ENCODE measurements at places on chromosomes 5 and 9.

- no peak for DNase-seq
These were observed 196.8 kb downstream of the PRDM9 start for GRCh38 chr5:23703940-23704855.

GRCh38 chr9:137176302-137177182, 4.7 kb upstream of the TMEM210 start:
- peak; percentile 47 for DNase-seq

- no peak for DNase-seq
These were observed 101.0 kb downstream of the TLE1 start for GRCh38 chr9:81588148-81588871.

GRCh38 chr5:150023136-150023535, 22.6 kb downstream of the HMGXB3 start:
- no peak for DNase-seq

DNA sequence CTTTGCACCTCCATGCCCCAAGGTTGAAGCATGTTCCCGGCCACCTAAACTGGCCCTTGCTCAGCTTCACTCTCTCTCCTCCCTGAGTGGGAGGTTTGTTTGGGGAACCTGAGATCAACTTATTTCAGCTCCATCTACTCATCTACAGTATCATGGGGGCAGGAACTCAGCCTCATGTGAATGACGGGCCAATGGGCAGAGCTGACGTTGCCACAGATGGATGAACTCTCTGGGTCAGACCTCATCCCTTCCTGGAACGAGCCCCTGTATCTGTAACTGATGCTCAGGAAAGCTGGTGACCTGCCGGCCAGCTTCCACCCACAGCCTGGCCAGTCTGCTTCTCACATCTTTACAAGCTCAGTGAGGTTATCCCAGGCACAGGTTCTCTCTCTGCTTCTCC, 369.6 kb downstream of the IRX2 start:
- DNase-seq, result no peak

GRCh38 chr5:90434116-90434714, 24.7 kb upstream of the CETN3 start:
- peak; percentile 56 for DNase-seq

- no peak for DNase-seq
These were observed 135.5 kb downstream of the GLIS3 start for GRCh38 chr9:4164356-4164755.

- no peak for DNase-seq
These were observed 54.1 kb downstream of the GNG10 start for GRCh38 chr9:111715471-111715870.

DNA sequence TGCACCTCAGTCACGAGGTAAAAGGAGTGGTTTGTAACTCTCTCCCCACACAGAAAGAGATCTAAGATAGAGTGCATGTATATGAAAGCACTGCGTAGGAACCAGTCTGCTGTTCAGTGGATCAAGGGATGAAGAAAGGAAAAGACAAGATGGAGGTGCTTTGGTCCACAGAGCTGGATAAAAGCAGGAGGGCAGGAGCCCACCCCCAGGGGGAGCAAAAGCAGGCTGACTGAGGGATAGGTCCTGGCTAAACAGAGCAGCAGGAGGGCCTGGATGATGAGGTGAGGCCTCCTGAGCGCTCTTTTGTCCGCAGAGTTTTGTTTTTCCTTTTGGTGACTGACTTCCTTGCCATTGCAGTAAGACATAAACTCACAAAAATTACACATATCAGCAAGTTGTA, 293.5 kb upstream of the C9orf72 start:
- no peak for DNase-seq

- peak; percentile 14 for DNase-seq
These were observed 37.0 kb upstream of the PIK3R1 start for GRCh38 chr5:68178579-68178978.

GRCh38 chr5:126745259-126745992, 31.5 kb upstream of the LMNB1 start:
- no peak for DNase-seq

- DNase-seq, result no peak
These were observed 19.9 kb upstream of the SLC12A7 start for GRCh38 chr5:1131726-1132125.

DNA sequence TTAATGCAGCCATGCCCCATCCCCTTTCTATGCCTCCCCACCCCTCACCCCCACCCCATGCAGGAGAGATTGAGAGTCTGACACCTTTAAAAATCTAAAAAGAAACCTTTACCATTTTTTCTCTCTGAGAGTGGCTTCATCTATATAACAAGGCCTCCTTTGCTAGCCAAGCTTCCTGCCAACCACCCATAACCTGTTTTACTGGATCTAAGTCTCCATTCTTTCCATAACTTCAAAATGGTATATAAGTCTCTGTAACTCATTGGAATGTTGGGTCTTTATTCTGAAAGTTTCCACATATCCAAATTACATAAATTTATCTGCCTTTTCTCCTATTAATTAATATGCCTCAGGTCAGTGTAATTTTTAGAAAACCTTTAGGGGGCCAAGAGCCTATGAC, 1174.0 kb downstream of the MAT2B start:
- DNase-seq, result no peak

- no peak for DNase-seq
These were observed 135.8 kb downstream of the PCSK1 start for GRCh38 chr5:96297290-96297689.

- no peak for DNase-seq
These were observed 51.9 kb upstream of the JAK2 start for GRCh38 chr9:4933177-4933576.

GRCh38 chr9:110266795-110267194, 10.5 kb upstream of the TXN start:
- DNase-seq, result no peak

DNA sequence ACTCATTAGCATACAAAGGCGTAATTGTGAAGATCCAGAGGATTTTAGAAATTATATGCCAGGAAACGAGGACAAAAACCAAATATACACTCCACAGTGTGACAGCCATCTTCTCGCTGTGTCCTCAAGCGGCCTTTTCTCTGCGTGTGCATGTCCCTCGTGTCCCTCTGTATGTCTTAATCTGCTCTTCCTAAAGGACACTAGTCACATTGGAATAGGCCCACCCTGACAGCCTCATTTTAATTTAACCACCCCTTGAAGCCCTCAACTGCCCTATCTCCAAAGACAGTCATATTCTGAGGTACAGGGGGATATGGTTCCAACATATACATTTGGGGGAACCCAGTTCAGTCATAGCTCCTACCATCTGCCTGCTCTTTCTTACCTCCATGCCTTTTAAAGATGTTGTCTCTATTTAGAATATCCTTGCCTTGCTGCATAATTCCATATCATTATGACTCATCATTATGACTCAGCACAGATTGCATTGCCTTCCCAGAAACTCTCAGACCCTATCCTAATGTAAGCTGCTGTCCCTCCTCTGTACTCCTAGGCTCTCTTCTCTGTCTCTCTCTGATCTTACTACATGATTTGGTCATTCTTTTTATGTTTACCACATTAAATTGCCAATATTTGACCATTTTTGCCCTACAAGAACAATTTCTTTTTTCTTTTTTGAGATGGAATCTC, 210.9 kb downstream of the AOPEP start:
- no peak for DNase-seq

GRCh38 chr5:54001976-54002775, 308.2 kb downstream of the ARL15 start:
- no peak for DNase-seq

- DNase-seq, result no peak
These were observed 14.8 kb downstream of the HBEGF start for GRCh38 chr5:140331638-140332037.

GRCh38 chr5:150411245-150411979, 1.3 kb downstream of the CD74 start:
- DNase-seq, result peak; percentile 76

DNA sequence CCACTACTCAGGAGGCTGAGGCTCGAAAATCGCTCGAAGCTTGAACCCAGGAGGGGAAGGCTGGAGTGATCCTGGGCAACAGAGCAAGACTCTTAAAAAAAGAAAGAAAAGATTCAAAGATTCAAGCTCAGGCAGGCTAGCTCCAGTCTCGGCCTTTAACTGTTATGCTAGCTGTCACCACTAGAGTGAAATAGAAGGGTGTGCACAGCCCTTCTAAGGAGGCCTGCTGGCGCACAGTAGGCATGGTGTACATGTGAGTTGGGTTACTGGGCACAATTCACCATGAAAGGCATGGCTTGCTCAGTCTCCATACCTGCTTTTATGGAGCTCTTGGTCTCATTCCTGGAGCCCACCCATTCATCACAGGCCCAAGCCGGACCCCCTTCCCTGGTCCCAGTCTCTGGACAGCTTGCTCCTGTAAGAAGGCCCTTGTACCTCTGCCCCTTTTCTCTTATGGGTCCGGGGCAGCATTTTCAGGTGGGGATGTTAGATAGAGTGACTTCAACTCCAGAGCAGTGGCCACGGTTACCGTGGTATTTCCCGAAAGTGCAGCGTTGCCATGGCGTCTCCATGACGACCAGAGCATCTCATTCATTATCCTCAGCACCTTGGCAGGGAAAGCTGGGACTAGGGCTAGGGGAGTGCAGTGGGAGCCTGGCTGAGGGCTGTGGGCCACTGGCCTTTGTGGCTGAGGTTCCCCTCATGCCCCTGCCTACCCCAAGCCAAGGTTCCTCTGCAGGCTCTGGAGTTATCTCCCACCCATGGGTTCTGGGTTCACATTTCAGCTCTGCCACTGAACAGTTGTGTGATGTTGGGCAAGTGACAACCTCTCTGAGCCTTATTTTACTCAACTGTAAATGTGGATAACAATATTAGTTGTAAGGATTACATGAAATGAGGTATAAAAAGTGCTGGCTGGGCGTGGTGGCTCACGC, 5.7 kb downstream of the NDST1 start:
- peak; percentile 14 for DNase-seq

DNA sequence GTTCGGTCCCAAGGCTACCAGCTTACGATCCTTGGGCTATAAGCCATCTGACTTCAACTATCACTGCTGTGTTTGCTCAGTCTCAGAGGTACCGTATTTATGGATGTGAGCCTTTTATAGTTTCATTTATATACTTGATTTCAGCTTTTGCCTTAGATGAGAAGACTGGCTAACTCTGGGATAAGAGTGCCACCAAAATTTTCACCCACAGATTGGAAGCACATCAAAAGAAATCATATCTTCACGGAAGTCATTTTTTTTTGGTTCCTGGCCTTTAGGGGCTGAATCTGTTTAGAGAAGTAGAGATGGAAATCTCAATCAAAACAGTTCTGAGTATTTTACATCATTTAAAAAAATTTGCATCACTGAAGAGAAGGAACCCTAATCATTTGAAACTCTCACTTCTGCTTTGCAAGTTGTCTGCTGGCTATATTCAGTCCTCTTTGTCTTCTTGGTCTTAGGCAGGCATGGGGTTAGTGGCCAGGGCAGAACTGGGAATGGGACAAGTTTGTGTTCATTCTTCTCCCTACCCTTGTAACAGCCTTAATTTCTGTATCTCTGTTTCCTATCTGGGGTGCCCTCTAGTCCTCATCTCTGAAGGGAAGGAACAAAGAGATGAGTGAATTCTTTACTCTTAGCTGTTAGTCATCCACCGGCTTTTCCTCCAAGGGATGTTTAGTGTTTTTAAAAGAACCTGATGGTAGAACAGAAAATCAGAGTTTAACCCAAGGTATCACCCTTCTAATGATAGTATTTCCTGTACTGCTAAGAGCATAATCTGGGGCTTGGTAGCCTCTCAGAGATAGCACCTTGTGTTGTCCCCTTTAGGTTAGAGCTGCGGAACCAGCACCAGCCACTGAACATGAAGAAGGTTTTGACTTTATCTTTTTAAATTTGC, 14.1 kb upstream of the TNFAIP8 start:
- DNase-seq, result no peak

GRCh38 chr5:143398451-143399237, 4.8 kb downstream of the NR3C1 start:
- no peak for DNase-seq

- DNase-seq, result no peak
These were observed 8.5 kb upstream of the GLT6D1 start for GRCh38 chr9:135647884-135648283.

DNA sequence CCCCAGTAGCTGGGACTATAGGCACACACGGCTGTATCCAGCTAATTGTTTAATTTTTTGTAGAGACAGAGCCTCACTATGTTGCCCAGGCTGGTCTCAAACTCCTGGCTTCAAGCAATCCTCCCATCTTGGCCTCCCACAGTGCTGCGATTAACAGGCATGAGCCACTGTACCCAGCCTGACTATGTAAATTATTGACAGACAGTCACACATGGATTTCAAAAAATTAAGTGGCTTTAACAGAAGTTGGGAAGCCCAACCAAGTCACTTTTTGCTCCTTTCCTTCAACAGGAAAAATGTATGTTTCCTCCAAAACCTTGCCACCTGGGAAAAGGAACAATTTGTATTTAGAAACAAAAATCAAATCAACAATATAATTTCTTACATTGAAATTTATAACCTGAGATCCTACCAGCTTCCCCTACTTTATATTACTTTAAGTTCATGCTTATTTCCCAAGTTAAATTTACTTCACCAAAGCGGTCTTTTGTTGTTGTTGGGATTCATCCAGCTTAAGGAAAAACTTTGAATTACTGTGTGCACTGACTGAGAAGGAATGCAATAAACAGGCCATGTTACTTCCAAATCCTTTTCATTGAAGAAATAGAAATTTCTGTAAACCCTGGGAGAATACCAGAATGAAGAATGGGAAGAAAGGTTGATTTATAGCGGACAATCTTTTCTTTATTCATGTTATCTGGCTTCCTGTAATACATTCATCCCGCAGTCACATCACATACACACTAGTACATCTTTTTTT, 8.6 kb downstream of the PCA3 start:
- DNase-seq, result no peak

DNA sequence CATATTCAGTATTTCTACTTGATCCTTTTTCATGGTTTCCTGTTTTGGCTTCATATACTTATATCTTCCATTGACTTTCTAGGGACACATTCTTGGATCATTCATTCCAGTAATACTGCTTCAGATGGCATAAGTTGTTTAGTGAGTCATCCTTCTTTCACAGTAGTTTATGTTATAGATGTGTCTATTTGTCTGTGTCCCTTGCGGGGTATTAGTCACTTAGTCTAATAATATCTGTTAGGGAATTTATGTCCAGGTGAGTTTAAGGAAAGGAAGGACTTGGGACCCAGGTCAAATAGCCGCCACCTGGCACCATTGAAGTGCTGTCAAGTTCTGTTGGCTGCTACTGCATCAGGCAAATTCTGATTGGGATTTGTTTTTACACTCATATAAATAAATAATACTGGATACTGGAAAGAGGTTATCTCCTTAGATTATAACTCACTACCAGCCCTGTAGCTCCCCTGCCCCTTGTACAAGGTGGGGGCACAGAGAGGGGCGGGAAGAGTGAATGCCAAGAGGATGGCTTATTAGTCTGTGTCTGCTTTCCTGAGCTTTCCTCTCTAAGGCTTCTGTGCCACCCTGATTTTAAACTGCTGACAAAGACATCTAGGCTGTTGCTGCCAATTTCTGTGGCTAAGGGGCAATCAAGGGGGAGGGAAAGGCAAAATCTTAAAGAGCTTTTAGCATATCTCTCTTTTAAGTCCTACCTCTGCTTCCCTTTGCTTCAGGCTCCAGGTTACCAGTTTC, 64.9 kb downstream of the CDC42SE2 start:
- no peak for DNase-seq

GRCh38 chr5:108003178-108003577, 332.4 kb upstream of the EFNA5 start:
- no peak for DNase-seq

All from stimulated activated CD4-positive, alpha-beta T cell treated with anti-CD3 and anti-CD28 coated beads, Interleukin-15, amount 100 ng/mL, for 24 hours (primary cell).